ENCODE measurements at places on chromosomes 16 and 17.

DNA sequence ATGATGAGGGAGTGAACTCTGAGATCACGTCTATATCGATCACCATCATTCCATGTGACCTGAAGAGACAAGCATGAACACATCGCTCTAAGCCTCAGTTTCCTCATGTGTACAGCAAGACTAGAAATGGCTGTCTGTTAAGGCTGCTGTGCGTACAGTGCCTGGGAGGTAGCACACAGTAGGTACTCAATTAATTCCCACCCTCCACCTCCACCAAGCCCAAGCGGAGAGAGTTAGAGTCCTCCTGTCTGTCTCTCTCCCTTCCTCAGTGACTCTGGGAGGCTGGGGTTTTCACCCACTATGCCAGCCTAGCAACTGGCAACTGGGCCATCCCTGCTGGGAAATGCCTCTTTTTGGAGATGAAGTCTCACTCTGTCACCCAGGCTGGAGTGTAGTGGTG, 318.3 kb upstream of the CCL2 start:
- DNase-seq = no peak

- no peak for DNase-seq
These were observed 97.1 kb downstream of the DNAH3 start for GRCh38 chr16:21053590-21053989.

- no peak for DNase-seq
These were observed 14.7 kb upstream of the WNT3 start for GRCh38 chr17:46832945-46833839.

GRCh38 chr17:79214940-79215604, 140.4 kb downstream of the ENGASE start:
- no peak for DNase-seq

- DNase-seq = peak; percentile 29
These were observed 5.6 kb downstream of the SF3B3 start for GRCh38 chr16:70529051-70529777.

- no peak for DNase-seq
These were observed 12.7 kb upstream of the APPBP2 start for GRCh38 chr17:60538726-60539125.

- DNase-seq = peak; percentile 1
These were observed 118.1 kb downstream of the ENGASE start for GRCh38 chr17:79192503-79193351.

DNA sequence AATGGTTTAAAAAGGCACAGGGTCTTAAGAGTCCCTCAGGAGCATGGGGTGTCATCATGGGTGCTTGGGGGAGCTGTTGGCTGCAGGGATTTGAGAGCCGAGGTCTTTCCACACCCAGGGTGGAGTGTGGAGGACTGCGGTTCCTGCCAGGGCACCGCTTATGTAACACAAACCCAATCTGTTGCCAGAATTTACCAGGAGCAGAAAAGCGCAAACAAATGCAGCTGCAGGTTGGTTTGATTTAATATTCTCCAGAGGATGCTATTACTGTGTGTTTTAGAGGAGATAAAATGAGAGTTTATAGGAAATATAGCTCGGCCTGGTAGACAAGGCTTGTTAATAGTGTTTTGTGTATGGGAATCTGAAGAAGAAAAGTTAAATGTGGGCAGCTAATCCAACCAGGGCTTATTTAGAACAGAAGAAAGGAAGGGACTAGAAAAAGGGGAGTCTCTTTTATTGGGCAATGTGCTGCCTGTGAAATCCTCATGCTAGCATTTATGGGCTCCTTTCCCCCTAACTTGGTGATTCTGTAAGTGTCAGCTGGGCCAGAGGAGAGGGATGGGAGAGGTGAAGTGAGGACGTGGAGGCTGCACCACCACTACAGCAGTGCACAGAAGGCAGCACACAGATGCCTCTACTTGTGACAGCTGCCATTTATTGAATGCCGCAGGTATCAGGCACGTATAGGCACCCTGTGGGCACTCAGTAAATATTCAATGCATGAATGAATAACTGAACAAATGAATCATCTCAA, 174.7 kb downstream of the KATNIP start:
- DNase-seq = no peak

- no peak for DNase-seq
These were observed 77.7 kb upstream of the EEF2KMT start for GRCh38 chr16:5175266-5175665.

DNA sequence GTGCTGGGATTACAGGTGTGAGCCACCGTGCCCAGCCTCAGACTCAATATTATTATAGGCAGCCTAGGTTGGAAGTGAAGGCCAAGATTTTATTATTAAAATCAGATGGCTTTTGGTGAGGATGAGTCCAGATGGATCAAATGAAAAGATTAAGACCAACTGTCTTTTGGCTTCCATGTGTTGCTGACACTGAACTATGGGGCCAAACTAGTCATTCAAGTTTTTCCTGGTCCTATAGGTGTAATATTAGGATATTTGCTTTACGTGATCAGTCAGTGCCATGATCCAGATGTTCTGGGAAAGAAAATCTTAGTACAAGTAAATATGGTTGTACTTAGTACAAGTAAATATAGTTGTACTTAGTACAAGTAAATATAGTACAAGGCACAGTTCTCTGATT, 140.6 kb downstream of the MAP2K6 start:
- no peak for DNase-seq

- no peak for DNase-seq
These were observed 4.6 kb upstream of the SOCS1 start for GRCh38 chr16:11260596-11260966.

DNA sequence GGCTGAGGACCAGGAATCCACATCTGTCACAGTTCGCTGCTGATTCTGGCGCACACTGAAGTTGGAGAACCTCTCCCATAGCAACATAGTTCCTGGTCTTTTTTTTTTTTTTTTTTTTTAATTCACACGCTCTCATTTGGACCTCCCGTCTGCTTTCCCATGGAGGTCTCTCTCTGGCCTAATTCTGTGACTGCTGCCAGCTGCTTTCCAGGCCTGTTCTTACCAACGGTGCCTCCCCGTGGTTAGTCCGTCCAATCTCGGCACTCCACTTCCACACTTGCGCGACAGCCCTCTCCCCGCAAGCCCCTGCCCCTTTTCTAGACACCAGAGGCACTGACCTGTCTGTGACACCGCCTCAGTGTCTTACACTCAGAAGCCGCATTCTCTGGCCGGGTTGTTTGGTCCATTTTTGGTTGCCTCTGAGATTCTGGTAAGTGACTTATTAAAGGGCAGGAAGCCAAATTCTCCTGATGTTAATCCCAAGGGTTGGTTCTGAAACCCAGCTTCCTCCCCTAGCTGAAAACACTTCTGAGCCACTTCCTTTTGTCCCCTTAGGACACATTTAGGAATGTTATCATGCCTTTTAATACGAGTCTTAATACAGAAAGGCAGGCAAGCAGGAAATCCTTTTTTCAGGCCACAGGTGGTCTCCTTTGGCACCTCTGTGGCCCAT, 1.1 kb upstream of the AKTIP start:
- no peak for DNase-seq

GRCh38 chr16:24119807-24120206, 136.3 kb upstream of the CACNG3 start:
- DNase-seq = no peak

- DNase-seq = no peak
These were observed 10.3 kb upstream of the KSR1 start for GRCh38 chr17:27445971-27446370.

GRCh38 chr17:73166731-73167581, 2.1 kb downstream of the SSTR2 start:
- no peak for DNase-seq

- DNase-seq = peak; percentile 67
These were observed at the start of gene IKZF3 for GRCh38 chr17:39863918-39864746. TSS of gene IKZF3 (minus strand) at chr17:39864312. CDS start at chr17:39864126, 186 bp downstream.

DNA sequence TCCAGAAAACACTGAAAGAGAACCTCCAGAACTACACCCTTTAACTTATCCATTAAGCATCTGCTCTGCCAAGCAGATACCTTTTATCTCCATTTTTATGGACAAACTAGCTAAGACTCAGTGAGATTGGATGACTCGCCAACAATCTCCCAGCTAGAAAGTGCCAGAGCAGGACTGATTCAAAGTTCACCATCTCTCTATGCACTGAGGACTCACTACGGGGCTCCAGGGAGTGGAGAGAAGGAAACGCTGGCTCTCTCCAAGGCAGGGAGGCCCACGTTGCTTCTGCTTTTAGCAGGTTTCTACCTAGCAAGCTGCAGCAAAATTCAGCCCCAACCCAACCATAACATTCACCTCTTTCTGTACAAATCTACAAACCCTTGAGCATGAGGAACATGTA, 52.8 kb upstream of the ARHGAP44 start:
- DNase-seq = no peak

DNA sequence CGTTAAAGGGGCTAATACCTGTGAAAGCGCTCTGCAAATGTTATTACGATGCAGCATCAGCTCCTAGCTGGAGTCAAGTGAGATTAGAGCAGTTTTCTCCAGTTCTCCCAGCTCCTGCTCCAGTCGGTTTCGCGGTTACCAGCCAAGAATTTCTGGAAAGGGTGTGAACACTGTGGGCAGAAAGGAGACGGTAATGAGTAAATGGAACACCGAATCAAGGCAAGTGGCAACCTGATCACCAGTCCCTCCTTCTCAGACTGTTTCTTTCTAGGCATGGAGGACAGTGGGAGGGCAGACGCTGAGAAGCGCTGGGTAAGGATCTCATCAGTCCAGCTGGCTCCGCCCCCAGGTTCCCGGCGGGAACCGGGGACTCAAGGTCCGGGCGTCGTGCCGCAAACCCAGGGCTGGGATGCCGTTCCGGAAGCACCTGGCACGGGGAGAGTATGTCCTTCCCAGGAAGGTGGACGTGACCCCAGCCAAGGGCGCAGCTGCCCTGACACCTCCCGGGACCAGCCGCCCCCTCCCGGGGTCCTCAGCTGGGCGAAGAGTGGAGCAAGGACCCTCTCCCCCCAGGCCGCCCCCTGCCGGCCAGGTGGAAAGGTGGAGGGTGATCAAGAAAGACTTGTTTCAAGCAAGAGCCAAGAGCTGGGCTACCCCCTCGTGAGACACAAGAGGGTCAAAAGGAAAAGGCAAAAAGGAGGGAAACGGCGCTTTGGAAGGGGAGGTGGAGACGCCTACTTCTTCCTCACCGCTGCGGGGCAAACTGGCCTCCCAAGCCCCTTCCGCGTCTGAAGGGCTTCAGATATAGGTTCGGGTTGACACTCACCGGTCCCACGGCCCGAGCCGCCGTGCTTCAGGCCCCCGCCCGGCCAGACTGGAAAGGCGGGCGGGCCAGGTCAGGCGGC, 481 bp downstream of the MYO19 start:
- DNase-seq = peak; percentile 19

GRCh38 chr16:17370223-17370707, 100.5 kb downstream of the XYLT1 start:
- DNase-seq = no peak
